ENCODE measurements at places on chromosomes 3 and 15.

- no peak for DNase-seq
- no peak overlapping the region for H3K27ac ChIP-seq
- H3K4me1 ChIP-seq, result no peaks in the 10 kb centered on the region
Measured at GRCh38 chr15:87781959-87782625, 474.4 kb downstream of the NTRK3 start.

DNA sequence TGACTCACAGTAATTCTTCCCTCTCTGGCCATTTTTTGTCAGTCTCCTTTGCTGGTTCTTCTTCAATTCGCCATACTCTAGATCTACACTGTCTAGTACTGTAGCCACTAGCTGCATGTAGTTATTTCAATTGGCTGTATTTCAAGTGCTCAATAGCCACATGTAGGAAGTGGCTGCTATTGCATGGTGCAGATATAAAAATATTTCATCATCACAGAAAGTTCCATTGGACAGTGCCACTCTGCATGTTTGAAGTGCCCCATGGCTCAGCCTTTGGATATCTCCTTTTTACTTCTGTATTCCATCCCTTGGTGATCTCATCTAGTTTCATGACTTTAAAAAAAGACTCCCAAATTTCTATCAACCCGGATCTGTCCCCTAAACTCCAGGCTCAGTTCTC, 22.1 kb downstream of the PPP2R3A start:
- no peaks in the 10 kb centered on the region for H3K36me3 ChIP-seq
- peaks cover 5% of the 10 kb centered on the region for H3K4me1 ChIP-seq
- DNase-seq, result no peak
- H3K27ac ChIP-seq, result no peak overlapping the region
- H3K4me3 ChIP-seq, result no peak overlapping the region

DNA sequence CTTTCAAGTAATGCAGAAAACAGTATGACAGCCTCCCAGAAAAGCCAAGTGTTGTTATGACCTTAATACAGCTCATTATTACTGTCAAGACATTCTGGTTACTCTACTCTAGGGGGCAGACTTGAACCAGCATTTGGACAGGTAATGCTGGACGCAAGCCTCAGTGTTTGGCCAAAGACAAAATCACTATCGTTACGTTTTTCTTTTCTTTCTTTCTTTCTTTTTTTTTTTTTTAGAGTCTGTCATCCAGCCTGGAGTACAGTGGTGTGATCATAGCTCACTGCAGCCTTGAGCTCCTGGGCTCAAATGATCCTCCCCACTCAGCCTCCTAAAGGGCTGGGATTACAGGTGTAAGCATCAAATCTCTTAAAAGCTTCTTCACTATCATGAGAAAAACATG, 29.4 kb upstream of the TMEM45A start:
- no peaks in the 10 kb centered on the region for H3K27me3 ChIP-seq
- H3K4me1 ChIP-seq, result peaks cover 12% of the 10 kb centered on the region
- DNase-seq, result peak; percentile 32

GRCh38 chr3:59850417-59850816, 800.6 kb upstream of the CFAP20DC start:
- no peak for DNase-seq
- H3K4me1 ChIP-seq, result no peaks in the 10 kb centered on the region
- no peak overlapping the region for H3K4me3 ChIP-seq
- peaks cover 9% of the 10 kb centered on the region for H3K36me3 ChIP-seq
- H3K27ac ChIP-seq, result no peak overlapping the region
- H3K27me3 ChIP-seq, result no peaks in the 10 kb centered on the region

GRCh38 chr15:50905055-50905454, 3.4 kb upstream of the AP4E1 start:
- no peak for DNase-seq
- H3K4me1 ChIP-seq, result peaks cover 18% of the 10 kb centered on the region
- H3K27me3 ChIP-seq, result no peaks in the 10 kb centered on the region
- H3K27ac ChIP-seq, result no peak overlapping the region
- H3K36me3 ChIP-seq, result peaks cover 1% of the 10 kb centered on the region

DNA sequence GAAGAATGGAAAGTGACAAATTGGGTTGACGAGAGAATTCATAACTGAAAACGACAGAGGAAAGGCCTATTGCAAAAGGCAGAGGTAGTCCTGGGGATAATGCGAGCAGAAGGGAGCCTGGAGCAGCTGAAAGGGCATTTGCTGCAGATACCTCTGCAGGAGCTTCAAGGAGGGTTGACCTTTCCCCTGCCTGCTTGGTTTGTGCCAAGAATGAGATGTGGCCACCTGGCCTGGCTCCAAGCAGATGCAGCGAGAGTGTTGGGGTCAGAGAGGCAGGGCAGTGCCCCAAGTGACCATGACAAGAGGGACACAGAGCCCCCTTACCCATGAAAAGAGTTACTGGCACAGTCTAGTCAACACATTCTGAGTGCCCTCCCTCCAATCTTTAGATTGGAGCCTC, 43.5 kb downstream of the SLC41A3 start:
- no peak overlapping the region for H3K4me3 ChIP-seq
- H3K36me3 ChIP-seq, result peaks cover 13% of the 10 kb centered on the region
- no peak for DNase-seq
- no peaks in the 10 kb centered on the region for H3K4me1 ChIP-seq
- H3K27me3 ChIP-seq, result no peaks in the 10 kb centered on the region
- H3K27ac ChIP-seq, result no peak overlapping the region

GRCh38 chr15:79978260-79978654, 7.3 kb upstream of the BCL2A1 start:
- H3K4me3 ChIP-seq, result peak overlapping the region; percentile 63
- H3K36me3 ChIP-seq, result no peaks in the 10 kb centered on the region
- no peaks in the 10 kb centered on the region for H3K27me3 ChIP-seq

GRCh38 chr3:193710286-193711165, 117.5 kb downstream of the OPA1 start:
- H3K4me3 ChIP-seq, result no peak overlapping the region
- H3K27ac ChIP-seq, result no peak overlapping the region
- no peaks in the 10 kb centered on the region for H3K27me3 ChIP-seq
- DNase-seq, result no peak

- no peaks in the 10 kb centered on the region for H3K27me3 ChIP-seq
- no peak overlapping the region for H3K4me3 ChIP-seq
Measured at GRCh38 chr15:45183511-45183910, 4.3 kb downstream of the SHF start.

DNA sequence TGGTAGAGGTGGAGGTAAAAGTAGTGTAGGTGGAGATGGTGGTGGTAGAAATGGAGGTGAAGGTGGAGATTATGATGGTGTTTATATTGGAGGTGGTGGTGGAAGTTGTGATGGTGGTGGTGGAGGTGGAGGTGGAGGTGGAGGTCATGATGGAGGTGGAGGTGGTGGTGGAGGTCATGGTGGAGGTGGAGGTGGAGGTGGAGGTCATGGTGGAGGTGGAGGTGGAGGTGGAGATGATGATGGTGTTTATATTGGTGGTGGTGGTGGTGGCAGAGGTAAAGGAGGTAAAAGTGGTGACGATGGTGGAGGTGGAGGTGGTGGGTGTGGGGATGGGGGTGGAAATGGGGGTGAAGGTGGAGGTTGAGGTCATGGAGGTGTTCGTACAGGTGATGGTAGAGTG, 107.8 kb downstream of the ASB7 start:
- no peaks in the 10 kb centered on the region for H3K4me1 ChIP-seq
- H3K4me3 ChIP-seq, result no peak overlapping the region
- peaks cover 32% of the 10 kb centered on the region for H3K27me3 ChIP-seq
- no peak for DNase-seq
- no peak overlapping the region for H3K27ac ChIP-seq

- peaks cover 10% of the 10 kb centered on the region for H3K27me3 ChIP-seq
- H3K36me3 ChIP-seq, result no peaks in the 10 kb centered on the region
- no peak for DNase-seq
- H3K4me3 ChIP-seq, result no peak overlapping the region
Measured at GRCh38 chr3:41041899-41042298, 157.4 kb upstream of the CTNNB1 start.

DNA sequence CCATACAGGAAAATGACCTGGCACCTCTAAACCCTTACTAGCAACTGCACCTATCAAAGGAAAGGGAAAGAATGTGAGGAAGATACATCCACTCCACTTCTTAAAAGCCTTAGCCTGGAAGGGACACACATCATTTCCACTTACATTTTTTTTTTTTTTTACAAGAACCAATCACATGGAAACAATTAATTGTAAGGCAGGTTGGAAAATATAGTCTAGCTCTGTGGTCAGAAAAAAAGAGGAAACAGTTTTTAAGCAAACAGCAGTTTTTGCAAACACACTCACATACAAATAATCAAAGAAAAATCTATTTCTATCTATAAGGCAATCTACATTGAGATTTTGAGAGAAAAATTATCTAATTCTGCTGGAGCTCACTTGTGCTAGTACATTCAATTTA, 98.9 kb upstream of the SPRED1 start:
- DNase-seq, result no peak
- H3K27ac ChIP-seq, result no peak overlapping the region
- H3K4me1 ChIP-seq, result no peaks in the 10 kb centered on the region
- no peak overlapping the region for H3K4me3 ChIP-seq

GRCh38 chr3:49244581-49245205, 32.3 kb downstream of the C3orf62 start:
- no peaks in the 10 kb centered on the region for H3K36me3 ChIP-seq
- DNase-seq, result peak; percentile 5
- H3K4me3 ChIP-seq, result no peak overlapping the region
- H3K27ac ChIP-seq, result no peak overlapping the region
- no peaks in the 10 kb centered on the region for H3K27me3 ChIP-seq

DNA sequence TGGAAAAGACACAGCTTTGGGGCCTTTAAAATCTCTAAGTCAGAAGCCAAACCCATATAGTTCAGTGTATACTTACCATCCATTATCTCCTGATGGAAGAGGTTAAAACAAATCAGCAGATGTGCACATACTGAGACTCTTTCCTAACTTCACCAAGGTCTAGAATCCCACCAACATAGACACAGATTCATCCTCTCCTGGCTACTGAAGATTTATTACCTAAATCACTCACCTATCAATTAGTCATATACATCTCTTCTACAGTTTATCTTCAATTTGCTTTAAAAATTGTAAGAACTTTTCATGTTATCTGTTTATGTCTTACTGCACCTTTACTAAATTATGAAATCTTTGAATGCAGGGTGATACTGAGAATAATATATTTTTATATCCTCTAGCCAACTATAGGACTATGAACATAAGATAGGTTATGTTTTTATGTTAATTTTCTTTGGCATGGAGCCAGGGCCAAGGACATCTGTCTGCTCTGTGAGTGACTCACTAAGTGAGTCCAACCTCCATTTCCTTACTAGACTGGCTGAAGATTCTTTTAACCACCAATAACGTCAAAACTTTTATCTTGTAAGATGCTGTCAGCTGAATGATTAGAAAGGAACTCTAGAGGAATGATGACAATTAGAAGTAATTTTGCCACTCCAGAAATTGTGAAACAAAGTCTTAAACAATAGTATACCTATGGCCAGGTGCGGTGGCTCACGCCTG, 397.6 kb downstream of the FOXP1 start:
- peak overlapping the region; percentile 47 for H3K4me3 ChIP-seq
- peak; percentile 37 for DNase-seq
- peak overlapping the region; percentile 89 for H3K27ac ChIP-seq
- H3K4me1 ChIP-seq, result peaks cover 80% of the 10 kb centered on the region

GRCh38 chr3:69094467-69095205, 9.9 kb downstream of the ARL6IP5 start:
- peak overlapping the region; percentile 100 for H3K27ac ChIP-seq
- peaks cover 92% of the 10 kb centered on the region for H3K4me1 ChIP-seq
- DNase-seq, result no peak
- H3K36me3 ChIP-seq, result peaks cover 35% of the 10 kb centered on the region
- H3K27me3 ChIP-seq, result no peaks in the 10 kb centered on the region

DNA sequence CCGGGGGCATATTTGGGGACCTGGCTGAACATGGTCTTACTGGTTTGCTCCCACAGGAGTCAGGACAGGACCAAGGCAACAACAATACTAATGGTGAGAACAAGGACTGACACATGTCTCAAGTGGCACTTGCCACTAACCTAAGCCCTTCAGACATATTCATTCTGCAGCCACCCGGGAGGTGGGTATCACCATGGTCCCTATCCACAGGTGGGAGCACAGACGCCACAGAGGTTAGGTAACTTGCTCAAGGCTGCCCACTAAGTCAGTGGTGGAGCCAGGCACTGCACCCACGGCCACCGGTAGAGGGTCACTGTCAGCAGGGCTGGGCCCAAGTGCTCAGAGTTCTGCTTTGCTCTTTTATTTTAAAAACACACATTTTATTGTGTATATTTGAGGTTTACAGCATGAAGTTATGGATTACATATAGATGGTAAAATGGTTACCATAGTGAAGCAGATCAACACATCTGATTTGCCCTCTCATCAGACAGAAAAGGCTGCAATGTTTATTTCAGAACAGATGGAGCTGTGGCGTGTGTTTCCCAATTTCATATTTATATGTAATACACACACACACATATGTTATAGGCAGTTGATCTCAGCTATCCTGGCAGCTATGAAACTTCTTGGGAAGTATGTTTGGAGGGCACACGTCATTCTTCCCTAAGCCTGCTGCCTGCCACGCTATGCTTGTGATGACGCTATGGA, 30.0 kb upstream of the SLC41A3 start:
- DNase-seq, result no peak
- no peak overlapping the region for H3K27ac ChIP-seq
- H3K4me1 ChIP-seq, result no peaks in the 10 kb centered on the region
- H3K27me3 ChIP-seq, result no peaks in the 10 kb centered on the region
- H3K4me3 ChIP-seq, result no peak overlapping the region

DNA sequence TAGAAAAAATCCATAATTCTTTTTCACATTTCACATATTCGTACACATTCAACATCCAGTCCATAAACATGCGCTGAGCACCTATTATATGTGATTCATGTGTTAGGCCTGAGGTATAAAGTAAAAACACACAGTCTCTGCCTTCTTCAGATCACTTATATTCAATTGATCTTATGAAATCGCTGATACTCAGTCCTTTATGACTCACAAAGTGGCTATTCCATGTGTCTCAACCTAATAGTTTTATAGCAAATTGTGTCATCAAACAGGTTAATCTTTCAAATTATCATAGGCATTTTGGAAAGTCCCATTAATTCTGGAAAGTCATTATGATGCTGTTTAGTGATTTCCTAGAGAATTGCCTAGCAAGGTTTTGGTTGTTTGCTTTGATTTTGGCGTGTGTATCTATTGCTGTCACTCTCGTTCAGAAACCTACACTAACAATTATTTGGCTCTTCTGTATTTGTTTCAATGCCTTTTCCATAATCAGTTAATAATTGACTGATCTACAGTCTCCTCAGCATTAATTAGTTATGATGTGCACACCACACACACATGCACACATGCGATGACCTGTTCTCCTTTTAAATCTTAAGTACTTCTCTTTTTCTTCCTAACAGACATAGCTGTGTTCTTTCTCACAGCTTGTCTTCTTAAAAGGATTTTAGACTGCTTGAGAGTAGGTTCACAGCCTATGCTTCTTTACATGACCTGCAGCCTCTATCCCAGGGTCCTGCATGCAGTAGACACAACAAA, 353.1 kb downstream of the MECOM start:
- H3K36me3 ChIP-seq, result no peaks in the 10 kb centered on the region
- no peak for DNase-seq
- H3K27me3 ChIP-seq, result no peaks in the 10 kb centered on the region
